Karpas-422 (cell line): ENCODE measurements at places on chromosomes 7 and 10. TPM values are rescaled to one million over a fixed set of nuclear protein-coding genes. Genes with fewer than 3 reads are reported as not detected.

The DKK1 gene
- total RNA-seq = not detected in 2 replicates

The FFAR4 gene
- not detected in 2 replicates for total RNA-seq

- DNase-seq = no peak
Observed at GRCh38 chr10:130795819-130796218, 515.7 kb downstream of the TCERG1L start.

DNA sequence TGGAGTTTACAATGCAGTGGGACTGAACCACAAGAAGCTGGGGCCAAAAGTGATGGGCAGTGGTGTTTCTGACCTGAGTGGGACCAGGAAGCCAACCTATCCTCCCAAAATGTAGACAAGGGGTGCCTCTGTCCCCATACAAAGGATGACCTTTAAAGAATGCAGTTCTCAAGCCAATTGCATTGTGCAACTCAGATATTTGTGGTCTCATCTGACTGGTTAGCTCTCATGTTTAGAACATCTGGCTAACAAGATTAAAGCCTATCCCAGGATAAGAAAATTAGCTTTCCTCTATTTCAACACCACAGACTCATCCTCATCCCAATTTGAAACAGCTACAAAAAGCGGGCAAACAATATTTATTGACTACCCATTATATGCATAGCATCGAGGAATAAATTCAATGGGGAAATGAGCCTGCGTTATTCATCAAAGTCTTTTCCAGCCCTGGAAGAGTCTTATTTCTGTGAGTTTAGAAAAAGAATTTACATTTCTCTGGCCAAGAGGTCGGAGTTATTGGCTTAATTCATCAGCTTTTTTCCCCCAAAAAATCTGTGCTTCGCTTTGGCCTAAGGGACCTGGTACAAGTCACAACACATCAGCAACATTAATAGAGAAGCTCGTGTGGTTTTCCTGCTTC is 26.7 kb downstream of the ELMO1 start:
- no peak for DNase-seq

DNA sequence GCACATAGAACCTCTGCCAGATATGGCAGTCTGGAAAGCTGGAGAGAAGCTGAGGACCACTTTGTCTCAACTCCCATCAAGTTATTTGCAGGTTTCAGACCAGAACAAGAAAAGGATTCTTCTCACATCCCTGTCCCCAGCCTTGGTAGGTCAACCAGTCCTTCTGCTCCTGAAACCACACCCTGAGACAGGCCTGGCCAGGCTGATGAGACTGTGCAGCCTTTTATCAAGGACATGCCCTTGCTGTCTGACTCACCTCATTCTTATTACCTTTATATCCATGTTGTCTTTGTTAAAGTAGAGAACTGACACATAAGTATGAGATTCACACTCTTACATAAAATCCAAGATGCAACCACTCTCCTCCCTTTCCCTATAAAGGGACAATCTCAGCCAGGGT is 354.9 kb downstream of the PLXNA4 start:
- no peak for DNase-seq

The SFTPD gene
- total RNA-seq = not detected in 2 replicates

DNA sequence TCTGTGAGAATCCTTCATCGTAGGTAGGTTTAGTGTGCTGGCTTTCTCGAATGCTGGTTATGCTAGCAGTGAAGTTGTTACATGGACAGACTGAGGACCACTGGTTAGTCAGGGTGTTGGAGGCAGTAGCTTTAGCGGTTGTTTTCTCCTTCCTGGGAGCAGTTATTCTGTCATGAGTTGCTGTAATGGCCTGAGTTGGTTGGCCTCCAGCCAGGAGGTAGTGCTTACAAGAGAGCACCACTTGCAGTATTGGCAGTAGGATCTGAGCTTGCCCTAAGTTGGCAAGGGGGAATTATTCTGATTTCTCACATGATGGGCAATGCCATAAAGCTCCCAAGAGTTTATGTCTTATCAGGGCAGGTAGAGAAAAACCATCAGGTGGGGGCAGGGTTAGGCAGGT is 58.0 kb downstream of the IPMK start:
- no peak for DNase-seq

DNA sequence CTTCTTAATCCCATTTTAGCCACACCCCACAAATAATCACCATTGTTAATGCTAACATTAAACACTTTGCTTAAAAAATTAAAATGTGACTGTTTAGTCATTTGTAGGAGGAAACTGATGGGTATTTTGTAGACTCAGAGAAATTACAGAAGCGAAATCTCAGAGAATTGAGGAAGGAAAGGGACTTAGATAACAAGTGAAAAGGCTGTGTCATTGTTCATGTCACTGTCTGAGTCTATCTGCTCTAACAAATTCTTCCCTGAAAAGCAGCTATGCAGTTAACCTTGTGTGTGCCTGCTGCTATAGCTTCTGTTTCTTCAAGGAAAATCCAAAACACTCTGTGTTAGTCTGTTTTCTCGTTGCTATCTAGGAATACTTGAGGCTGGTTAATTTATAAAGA is 40.9 kb upstream of the PLXDC2 start:
- DNase-seq = no peak

- DNase-seq = no peak
Observed at GRCh38 chr10:20976891-20977290, 79.8 kb upstream of the NEBL start.

- no peak for DNase-seq
Observed at GRCh38 chr10:108187408-108188012, 1023.0 kb upstream of the SORCS1 start.

DNA sequence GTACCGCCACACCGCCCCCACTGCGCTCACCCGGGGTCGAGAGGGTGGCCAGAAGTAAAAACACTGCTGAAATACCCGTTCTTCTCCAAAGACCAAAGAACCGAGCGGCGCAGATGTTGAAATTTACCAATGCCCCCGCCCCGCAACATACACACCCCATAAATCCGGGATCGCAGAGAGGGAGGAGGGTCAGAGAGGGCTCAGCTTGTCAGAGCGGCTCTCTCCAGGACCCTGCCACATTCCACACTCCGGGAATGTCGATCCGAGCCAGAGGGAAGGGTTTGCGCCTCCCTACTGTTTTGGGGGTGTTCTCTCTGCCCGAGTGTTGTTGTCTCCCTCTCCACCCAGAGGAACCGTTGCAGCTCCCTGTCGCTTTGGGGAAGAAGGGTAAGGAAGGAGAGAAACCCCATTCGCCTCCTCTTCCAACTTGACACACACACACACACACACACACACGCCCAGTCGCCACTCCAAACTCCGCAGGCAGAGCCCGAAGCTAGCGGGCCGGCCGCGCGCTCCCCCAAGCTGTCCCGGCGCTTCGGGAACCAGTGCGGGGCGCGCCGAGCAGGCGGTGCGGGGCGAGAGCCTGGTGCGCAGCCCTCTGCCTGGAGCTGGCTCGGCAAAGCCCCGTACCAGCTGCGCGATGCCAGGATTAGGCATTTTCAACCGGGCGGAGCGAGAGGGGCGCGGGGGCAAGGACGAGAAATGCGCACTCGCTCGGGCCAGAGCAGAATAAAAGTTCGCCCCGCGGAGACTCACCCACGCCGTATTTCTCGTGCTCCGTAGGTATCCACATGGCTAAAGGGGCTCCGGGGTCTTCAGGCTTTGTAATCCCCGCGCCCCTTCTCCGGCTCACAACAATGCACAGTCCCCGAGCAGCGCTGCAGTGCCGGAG is 609 bp downstream of the DOCK4 start:
- DNase-seq = peak; percentile 63
